ENCODE measurements at places on chromosomes 2 and 18. TPM values are rescaled to one million over a fixed set of nuclear protein-coding genes. Genes with fewer than 3 reads are reported as not detected.

The OTX1 gene
- not detected for total RNA-seq

The NIF3L1 gene
- 20.2 TPM for total RNA-seq

The ALPG gene
- not detected for total RNA-seq

The MEP1B gene
- total RNA-seq = not detected

The NPPC gene
- total RNA-seq = 3.7 TPM

The IL36G gene
- total RNA-seq = not detected

The NGEF gene
- 1.6 TPM for total RNA-seq

The TFPI gene
- 42.7 TPM for total RNA-seq

The EVX2 gene
- total RNA-seq = not detected

The EGR4 gene
- total RNA-seq = not detected

The UGT1A3 gene
- not detected for total RNA-seq

The C2orf81 gene
- 0.59 TPM for total RNA-seq

The NOL4 gene
- 0.24 TPM for total RNA-seq

The PARD6G gene
- 4.1 TPM for total RNA-seq

Measured in left cardiac atrium (tissue), 4 donors.